ENCODE measurements at places on chromosomes 16 and 17.

DNA sequence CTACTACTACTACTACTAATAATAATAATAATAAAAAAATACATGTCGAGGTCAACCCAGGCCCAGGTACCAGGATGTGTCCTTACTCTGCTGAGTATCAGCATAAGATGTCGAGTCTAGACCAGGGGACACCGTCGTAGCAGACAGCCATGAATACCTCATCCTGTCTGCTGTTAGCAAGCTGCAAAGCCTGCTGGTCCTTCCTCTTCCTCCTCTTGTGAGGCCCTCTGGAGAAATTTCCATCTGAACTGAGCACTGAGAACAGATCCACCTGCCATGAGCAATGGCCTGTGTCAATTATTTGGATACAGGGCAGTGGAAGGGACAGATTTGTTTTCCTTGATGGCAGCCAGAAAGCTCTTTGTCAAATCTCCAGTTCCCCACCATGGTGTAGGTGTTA lies 168.5 kb downstream of the XYLT1 start:
- peak; percentile 15 for DNase-seq

DNA sequence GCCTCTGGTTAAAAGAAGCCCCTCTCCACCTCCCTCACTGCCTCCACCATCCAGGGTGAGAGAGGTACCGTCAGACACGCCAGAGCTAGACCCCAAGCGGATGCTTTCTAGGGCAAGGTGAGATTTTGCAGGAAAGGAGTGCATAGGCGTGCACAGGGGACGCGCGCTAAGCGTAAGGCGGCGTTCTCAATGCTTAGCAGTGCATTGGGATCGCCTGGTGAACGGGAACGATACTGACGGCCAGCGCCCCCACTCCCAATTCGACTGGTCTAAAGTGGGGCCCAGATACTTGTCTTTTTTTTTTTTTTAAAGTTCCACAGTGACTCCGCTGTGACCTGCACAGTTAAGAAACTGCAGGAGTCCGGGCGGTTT lies 57.9 kb upstream of the CREBBP start:
- DNase-seq = no peak

GRCh38 chr16:57285379-57285778 lies 907 bp upstream of the PLLP start:
- DNase-seq = no peak

DNA sequence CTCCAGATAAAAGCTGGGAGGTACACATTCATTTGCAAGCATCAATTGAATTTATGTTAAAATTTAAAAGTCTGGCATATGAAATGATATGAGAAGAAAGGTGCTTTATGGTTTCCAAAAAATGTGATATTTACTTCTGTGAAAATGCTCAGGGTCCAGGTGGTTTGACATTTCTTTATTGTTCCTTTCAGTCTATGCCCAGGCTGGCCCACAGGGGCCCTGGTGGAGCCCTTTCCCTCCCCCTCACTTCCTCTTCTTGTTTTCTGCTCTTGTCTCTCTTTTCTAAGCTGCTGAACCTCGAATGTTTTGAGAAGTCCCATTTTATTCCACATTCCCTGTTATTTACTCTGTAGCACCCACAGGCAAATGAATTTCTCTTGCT lies 127.8 kb downstream of the HS3ST3B1 start:
- DNase-seq = peak; percentile 42

DNA sequence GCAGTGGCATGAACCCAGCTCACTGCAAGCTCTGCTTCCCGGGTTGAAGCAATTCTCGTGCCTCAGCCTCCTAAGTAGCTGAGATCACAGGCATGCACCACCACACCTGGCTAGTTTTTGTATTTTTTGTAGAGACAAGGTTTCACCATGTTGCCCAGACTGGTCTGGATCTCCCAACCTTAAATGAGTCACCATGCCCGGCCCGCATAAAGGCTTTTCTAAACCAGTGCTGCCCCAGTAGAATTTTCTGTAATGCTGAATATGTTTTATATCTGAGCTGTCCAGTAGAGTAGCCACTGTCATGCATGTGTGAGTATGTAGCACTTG lies 36.9 kb upstream of the WSB1 start:
- no peak for DNase-seq

- DNase-seq = no peak
Measured at GRCh38 chr16:88722784-88723506, 16.6 kb downstream of the CTU2 start.

- DNase-seq = no peak
Measured at GRCh38 chr16:52077607-52078006, 469.3 kb downstream of the TOX3 start.

DNA sequence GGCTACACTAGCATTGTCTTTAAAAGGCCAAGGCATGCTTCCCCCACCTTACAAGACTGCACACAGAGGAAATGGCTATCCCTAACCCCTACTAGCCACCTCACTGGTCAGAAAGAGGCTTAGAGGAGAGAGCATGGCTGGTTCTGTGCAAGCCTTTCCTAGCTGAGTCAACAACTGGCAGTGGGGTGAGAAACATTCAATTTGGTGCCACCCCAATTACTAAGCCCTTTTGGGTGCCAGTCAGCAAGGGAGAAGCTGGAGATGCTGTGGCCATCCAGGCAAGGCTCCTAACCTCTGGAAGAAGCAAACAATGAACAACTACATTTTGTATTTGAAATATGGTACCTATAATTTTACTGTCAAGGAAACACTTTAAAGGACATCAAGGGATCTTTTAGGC lies 4.7 kb upstream of the KAT7 start:
- no peak for DNase-seq

DNA sequence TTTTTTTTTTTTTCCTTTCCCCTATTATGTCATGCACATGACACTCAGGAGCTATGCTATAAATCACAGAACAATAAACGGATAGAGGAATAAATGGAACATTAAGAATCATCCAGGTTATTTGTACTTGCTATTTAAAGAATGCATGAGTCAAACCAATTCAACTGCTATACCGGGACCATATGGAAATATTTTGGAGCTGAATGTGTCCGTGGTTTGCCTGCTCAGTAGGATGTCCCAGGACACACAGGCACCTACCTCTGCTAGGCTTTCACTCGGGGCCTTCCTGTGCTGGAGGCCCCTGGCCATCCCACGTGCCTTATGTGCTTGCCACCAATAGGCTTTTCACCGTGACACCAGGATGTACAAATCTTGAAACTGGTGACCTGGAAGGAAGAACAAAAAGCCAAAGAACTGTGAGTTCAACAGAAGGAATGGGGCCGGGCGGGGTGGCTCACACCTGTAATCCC lies 15.3 kb upstream of the SEC14L1 start:
- DNase-seq = no peak

DNA sequence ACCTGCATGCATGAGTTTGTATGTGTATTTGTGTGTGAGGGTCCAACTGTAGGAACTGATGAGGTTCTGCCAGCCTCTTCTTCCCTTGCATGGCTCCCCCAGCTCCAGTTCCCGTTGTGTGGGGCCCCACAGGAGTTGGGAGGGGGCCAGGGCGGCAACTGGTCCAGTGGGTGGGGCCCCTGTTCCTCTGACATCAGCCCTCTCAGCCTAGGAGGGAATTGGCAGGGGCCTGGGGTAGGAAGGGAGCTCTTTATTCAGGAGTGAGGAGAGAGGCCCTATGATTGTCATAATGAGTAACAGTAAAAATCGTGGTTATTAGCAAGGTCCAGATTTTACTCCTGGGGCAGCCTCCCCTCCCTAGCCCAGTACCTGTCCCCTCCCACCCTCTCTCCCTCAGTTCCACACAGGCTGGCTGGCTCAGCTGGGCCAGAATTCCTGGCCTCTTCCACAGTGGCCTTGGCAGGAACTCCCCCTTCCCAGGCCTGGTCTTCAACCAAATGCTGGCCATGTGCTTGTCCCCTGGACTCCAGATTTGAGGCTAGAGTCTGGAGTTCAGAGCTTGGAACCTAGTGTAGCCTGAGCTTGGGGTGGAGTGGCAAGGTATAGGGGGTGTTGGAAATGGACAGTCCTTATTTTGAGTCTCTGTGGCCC lies 18.9 kb downstream of the RARA start:
- no peak for DNase-seq

GRCh38 chr16:59067205-59067604 lies 333.1 kb upstream of the GOT2 start:
- no peak for DNase-seq

DNA sequence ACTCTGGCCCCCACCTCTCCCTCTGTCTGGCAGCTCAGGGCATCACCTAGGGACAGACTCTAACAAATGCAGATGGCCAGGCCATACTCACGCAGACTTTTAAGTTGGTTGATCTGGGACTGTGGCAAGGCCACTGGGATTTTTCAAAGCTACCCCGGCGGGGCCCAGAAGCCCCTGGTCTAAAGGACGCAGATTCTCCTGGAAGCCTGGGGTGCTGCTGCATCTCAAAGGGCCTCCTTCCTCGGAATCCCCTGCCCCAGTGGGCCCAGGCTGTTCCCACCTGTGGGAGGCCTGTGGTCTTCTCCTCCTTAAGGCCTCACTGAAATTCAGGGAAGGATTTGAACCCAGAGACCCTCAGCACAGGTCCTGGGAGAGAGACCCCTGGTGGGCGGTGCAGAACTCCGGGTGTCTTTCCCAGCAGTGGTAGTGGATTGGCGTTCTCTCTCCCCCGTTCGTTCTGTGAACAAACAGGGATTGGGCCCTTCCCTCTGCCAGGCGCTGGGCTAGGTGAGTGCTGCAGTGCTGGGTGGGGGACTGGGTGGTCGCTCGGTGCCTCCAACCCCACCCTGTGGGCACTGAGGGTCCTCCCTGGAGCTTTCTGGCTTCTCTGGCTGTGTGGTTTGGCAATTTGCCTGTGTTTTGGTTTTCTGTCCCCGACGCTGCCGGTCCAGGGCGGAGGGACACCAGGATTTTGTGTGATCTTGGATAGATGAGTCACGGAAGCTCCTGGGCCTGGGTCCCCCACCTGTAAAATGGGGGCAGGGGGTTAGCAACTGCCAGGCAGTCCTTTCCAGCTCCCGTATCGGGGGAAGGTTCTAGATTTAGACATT lies 160.5 kb upstream of the GSE1 start:
- no peak for DNase-seq

GRCh38 chr17:19331134-19331533 lies 31.4 kb downstream of the B9D1 start:
- no peak for DNase-seq

DNA sequence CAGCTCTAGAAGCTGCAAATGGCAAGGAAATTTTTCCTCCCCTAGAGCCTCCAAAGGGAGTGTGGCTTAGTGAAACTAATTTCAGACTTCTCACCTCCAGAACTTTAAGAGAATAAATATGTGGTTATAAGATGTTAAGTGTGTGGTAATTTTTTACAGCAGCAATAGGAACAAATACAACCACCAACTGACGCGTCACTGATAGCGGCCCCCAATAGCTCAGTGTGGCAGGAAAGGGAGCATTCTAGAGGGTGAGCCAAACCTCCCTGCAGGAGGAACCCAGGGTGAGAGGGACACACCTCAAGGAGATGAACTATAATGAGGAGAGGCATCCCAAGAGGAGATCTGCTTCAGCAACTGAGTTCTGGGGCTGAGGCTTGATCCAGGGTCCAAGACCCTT lies 4.0 kb downstream of the CCL4 start:
- DNase-seq = peak; percentile 40

DNA sequence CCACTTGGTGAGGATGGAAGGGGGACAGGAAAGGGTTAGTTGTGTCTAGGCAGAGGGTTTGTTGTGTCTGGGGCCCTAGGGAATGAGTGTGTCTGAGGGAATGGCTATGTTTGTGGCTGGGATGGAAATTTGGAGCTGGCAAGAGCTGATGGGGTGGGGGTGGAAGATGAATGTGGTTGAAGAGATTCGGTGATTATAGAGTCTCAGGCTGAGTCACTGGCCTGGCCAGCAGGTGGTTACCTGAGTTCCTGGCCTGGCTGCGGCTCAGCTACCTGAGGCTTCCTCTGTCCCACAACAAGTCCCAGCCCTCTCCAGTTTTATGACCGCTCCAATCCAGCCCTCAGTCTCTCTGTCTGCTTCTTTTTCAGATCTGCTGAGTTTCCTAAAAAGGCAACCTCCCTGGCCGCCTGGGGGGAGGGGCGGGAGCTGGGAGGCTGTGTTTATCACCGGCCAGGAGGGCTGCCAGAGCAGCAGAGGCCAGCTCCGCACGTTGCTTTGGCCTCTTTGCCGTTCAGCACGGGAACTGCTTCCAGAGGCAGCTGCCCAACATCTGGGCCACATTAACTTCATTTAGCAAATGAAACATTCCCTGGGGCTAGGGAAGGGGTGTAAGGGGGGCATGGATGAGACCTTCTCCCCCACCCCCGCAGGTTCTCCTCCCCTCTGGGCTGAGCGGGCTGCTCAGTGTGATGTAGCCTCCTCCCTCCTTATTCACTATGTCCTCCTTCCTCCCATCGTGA lies 21.8 kb downstream of the ITGB3 start:
- no peak for DNase-seq

GRCh38 chr16:24953721-24954120 lies 61.4 kb downstream of the ARHGAP17 start:
- no peak for DNase-seq

DNA sequence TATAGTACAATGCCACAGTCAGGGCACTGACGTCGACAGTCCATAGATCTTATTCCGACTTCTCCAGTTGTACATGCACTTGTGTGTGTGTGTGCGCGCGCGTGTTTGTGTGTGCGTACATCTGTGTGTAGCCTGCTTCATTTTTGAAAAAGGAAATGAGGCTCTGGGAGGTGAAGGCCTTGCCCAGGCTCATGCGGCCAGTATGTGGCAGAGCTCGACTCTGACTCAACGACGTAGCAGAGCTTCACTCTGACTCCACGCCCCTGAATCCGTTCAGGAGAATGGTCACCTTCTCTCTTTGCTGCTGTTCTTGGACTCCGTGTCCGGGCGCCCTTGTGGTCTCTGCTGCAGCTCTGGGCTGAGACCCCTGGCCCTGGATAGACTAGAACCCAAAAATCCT lies 81.6 kb upstream of the CIBAR2 start:
- DNase-seq = no peak

GRCh38 chr16:72764015-72764654 lies 283.8 kb downstream of the ZFHX3 start:
- DNase-seq = no peak

DNA sequence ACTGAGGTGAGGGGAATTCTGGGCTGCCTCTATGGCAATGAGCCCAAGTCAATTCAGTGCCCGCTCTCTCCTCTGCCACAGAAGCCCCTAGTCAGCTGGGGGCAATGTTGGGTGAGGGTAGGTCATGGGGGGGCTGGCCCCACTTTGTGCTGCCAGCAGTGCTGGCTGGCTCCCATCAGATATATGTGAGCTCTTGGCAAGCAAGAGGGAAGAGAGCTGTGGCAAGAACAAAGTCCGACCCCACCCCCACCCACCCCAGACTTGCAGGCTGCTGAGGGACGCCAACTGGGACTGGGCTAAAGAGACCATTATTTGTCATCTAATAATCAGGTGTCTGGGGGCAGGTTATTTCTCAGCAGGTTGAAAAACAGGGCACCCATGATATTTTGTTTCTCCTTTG lies 89.4 kb downstream of the YPEL2 start:
- no peak for DNase-seq

- no peak for DNase-seq
Measured at GRCh38 chr16:73872856-73873255, 423.8 kb upstream of the PSMD7 start.

Measured in CD8-positive, alpha-beta T cell (primary cell).